ENCODE measurements at places on chromosomes 11 and 22. TPM values are rescaled to one million over a fixed set of nuclear protein-coding genes. Genes with fewer than 3 reads are reported as not detected.

DNA sequence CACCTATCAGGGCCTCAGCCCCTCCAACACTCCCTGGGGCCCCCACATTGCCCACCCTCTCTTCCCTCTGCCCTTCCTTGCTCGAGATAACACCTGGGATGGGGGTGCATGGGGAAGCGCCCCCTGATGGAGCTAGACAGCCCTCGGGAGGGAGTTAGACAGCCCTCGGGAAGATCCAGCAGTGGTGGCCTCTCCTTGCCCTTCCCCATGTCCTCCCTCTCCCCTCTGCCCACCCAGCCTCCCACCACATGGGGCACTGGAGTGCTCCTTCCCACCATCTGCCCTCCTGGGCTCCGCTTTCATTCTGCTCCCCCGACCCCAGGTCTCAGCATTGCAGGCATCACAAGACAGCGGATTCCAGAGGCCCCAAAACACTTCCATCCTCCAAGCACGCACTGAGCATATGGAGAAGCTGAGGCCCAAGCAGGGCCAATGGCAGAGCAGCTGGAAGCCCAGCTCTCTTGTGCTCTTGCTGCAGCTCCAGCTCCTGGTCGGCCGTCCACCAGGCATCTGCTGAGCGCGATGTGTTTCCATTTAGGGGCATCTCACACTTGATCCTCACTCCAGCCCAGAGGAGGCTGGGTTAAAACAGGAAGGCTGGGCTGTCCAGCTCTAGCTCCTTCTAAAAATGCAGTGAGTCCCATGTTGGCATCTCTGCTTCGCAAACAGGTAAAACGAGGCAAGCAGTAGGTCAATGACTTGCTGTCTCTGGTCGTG lies 65.6 kb downstream of the IGLL1 start:
- no peak overlapping the region for H3K4me3 ChIP-seq
- H3K36me3 ChIP-seq = no peaks in the 10 kb centered on the region
- no peaks in the 10 kb centered on the region for H3K4me1 ChIP-seq
- no peak for DNase-seq
- H3K27ac ChIP-seq = no peak overlapping the region
- H3K27me3 ChIP-seq = no peaks in the 10 kb centered on the region

DNA sequence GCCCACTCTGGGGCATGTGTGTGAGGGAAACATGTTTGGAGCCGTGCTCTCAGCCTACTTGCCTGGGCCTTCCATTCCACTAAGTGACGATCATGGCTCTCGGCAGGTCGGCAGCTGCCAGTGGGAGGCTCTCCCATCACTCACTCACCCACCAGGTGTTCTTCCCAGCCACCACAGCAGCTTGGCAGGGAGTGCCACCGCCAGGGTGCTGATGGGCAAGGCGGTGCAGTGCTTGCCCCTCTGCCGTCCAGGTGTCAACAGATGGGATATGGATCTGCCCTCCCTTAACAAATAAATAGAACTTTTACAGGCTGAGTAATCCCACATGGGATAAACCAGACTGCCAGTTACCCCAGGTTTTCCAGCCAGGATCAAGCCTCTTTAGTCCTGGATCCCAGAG lies 205.5 kb upstream of the TMEM45B start:
- DNase-seq = no peak
- no peaks in the 10 kb centered on the region for H3K4me1 ChIP-seq
- H3K36me3 ChIP-seq = no peaks in the 10 kb centered on the region
- no peak overlapping the region for H3K27ac ChIP-seq
- H3K4me3 ChIP-seq = no peak overlapping the region
- no peaks in the 10 kb centered on the region for H3K27me3 ChIP-seq

DNA sequence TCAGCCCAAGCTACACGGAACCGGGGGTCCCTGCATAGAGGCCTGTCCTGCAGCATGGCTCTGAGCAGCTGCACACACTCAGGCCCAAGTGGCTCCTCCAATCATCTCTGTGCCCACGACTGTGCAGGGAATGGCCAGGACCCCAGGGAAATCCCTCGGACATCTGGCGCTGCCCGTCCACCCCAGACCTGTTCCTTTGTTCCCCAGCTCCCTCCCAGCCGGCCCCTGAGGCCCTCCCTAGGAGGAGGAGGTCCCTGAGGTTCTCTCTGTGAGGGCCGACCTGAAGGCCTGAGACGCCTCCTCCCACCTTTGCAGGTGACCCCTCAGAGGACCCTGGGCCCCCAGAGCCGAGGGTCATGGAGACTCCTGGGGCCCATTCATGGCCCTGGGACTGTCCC lies 1.1 kb downstream of the MLC1 start:
- DNase-seq = no peak
- no peaks in the 10 kb centered on the region for H3K36me3 ChIP-seq
- no peak overlapping the region for H3K27ac ChIP-seq
- H3K4me3 ChIP-seq = no peak overlapping the region

- H3K27me3 ChIP-seq = no peaks in the 10 kb centered on the region
- peaks cover 10% of the 10 kb centered on the region for H3K4me1 ChIP-seq
- DNase-seq = peak; percentile 58
- no peaks in the 10 kb centered on the region for H3K36me3 ChIP-seq
- no peak overlapping the region for H3K27ac ChIP-seq
Observed at GRCh38 chr22:37777122-37777687, 30.5 kb upstream of the GCAT start.

DNA sequence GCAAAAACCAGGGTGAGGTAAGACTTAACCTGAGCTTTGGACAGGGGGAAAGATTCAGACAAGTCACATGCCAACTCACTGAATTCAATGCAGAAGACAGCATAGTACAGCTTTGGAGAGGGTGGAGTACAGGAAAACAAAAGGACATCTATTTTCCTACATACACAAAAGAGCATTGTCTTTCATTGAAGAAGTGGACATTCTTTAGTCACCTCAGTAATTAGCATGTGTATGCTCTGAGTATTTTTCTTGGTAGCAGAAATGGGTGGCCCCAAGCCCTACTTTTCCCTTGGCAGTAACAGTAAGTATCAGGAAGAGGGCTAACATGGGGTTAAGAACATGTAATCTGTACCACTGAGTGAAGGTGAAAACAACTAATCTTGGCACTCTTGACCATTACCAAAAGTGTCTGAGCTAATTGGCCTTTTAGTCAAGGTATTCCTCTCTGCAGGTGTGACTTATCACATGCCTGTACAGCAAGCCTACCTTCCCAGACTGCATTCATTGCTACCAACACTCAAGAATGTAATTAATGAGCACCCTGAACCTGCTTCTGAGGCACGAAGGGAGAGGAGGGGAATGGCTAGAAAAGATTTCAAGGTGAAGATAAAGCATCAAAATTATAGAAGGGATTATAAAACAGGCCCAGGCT lies 33.9 kb downstream of the SYTL2 start:
- H3K4me3 ChIP-seq = no peak overlapping the region
- no peaks in the 10 kb centered on the region for H3K27me3 ChIP-seq
- no peak for DNase-seq
- peaks cover 4% of the 10 kb centered on the region for H3K4me1 ChIP-seq
- H3K36me3 ChIP-seq = no peaks in the 10 kb centered on the region
- H3K27ac ChIP-seq = no peak overlapping the region

GRCh38 chr11:30825723-30826122 lies 239.6 kb upstream of the MPPED2 start:
- H3K4me1 ChIP-seq = peaks cover 7% of the 10 kb centered on the region
- no peak for DNase-seq
- H3K4me3 ChIP-seq = no peak overlapping the region
- no peak overlapping the region for H3K27ac ChIP-seq
- no peaks in the 10 kb centered on the region for H3K36me3 ChIP-seq

- H3K27me3 ChIP-seq = no peaks in the 10 kb centered on the region
- no peak overlapping the region for H3K27ac ChIP-seq
- no peak overlapping the region for H3K4me3 ChIP-seq
- H3K36me3 ChIP-seq = no peaks in the 10 kb centered on the region
- no peak for DNase-seq
Observed at GRCh38 chr22:43349636-43350035, 6.5 kb upstream of the SCUBE1 start.

DNA sequence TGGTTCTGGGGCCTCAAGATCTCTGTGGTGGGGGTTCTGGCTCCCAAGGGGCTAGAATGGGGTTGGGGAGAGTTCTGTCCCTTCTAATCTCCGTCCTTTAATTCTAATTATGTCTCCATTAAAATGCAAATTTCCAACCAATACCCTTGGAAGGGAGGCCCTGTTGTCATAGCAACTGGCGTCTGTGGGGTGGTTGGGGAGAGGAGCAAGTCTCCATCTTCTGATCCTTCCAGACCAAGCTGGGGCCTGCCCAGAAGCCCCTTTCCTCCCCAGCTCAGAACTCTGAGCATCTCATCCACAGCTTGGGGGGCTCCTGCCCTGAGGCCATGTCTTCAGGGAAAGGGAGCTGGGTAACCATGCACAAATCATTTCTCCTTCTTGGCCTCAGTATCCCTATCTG lies 5.4 kb upstream of the RPS19BP1 start:
- DNase-seq = no peak
- H3K36me3 ChIP-seq = no peaks in the 10 kb centered on the region
- no peak overlapping the region for H3K4me3 ChIP-seq
- H3K27me3 ChIP-seq = no peaks in the 10 kb centered on the region
- no peaks in the 10 kb centered on the region for H3K4me1 ChIP-seq

DNA sequence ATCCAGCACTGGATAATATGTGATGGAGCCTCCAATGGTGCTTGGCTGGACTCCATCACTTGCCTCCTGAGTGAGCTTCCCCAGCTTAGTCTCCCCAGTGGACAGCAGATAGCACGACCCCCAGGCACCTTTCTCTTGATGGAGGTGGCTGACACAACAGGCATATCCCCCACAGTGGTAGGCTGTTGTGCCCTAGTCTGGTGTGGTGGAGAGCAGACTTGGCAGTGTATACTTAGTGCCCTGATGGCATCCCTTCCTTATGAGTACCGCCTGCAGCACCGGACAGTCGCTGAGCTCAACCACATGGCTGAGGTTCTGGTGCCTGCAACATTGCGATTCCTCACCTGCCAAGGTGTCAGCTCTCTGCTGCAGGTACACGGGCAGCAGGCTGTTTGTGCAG lies 50.1 kb downstream of the DNHD1 start:
- H3K4me1 ChIP-seq = no peaks in the 10 kb centered on the region
- no peak overlapping the region for H3K4me3 ChIP-seq
- H3K27ac ChIP-seq = no peak overlapping the region
- no peak for DNase-seq

GRCh38 chr11:120547811-120548681 lies 36.5 kb downstream of the GRIK4 start:
- peak; percentile 93 for DNase-seq
- no peak overlapping the region for H3K27ac ChIP-seq
- H3K4me3 ChIP-seq = no peak overlapping the region
- H3K4me1 ChIP-seq = peaks cover 24% of the 10 kb centered on the region
- no peaks in the 10 kb centered on the region for H3K36me3 ChIP-seq
- no peaks in the 10 kb centered on the region for H3K27me3 ChIP-seq

- H3K36me3 ChIP-seq = no peaks in the 10 kb centered on the region
- no peak for DNase-seq
- peaks cover 5% of the 10 kb centered on the region for H3K4me1 ChIP-seq
- H3K27me3 ChIP-seq = no peaks in the 10 kb centered on the region
Observed at GRCh38 chr22:27776650-27776958, 25.0 kb downstream of the MN1 start.

GRCh38 chr11:61654397-61654829 lies 25.8 kb upstream of the DAGLA start:
- H3K36me3 ChIP-seq = no peaks in the 10 kb centered on the region
- no peaks in the 10 kb centered on the region for H3K4me1 ChIP-seq
- DNase-seq = no peak
- no peak overlapping the region for H3K27ac ChIP-seq
- H3K4me3 ChIP-seq = no peak overlapping the region

DNA sequence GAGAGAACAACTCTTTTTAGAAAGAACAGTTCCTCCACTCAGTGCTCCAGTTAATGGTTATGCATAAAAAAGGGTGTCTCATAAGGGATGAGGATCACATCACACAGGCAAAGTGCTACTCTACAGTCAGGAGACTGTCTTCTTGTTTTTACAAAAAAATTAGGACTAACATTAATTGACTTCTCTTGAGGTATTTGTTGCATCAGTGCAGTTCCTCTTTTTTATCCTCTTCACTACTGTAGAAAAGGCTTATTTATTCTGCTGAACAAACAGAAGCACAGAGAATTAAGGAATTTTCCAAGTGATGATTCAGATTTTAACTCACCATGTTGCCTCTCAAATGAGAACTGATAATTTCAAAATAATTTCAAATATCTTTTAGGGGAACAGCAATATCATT lies 1.9 kb downstream of the MMP8 start:
- H3K36me3 ChIP-seq = no peaks in the 10 kb centered on the region
- H3K27me3 ChIP-seq = no peaks in the 10 kb centered on the region
- no peak overlapping the region for H3K4me3 ChIP-seq
- no peak overlapping the region for H3K27ac ChIP-seq

GRCh38 chr22:25546751-25547150 lies 17.7 kb upstream of the GRK3 start:
- no peak overlapping the region for H3K4me3 ChIP-seq
- no peak for DNase-seq
- H3K36me3 ChIP-seq = no peaks in the 10 kb centered on the region
- no peaks in the 10 kb centered on the region for H3K27me3 ChIP-seq
- no peaks in the 10 kb centered on the region for H3K4me1 ChIP-seq
- H3K27ac ChIP-seq = no peak overlapping the region

DNA sequence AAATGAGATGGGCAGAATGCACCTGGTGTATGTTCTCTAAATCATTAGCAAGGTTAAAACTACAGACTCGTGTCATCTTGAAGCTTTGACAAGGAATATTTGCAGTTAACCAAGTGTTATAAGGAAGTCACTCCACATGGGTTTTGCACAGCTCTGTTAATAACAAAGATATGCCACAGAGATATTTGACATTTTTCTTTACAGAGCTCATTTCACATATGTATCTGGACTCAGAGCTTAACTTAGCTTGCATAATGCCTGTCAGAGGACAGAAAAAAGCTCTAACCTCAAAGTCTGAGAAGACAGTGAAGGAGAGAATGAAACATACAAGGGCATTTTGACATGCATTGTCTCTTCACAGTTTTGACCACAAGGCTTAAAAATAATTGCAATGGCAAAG lies 105.5 kb downstream of the C11orf87 start:
- no peaks in the 10 kb centered on the region for H3K27me3 ChIP-seq
- no peak overlapping the region for H3K27ac ChIP-seq
- no peaks in the 10 kb centered on the region for H3K4me1 ChIP-seq
- no peaks in the 10 kb centered on the region for H3K36me3 ChIP-seq

- no peaks in the 10 kb centered on the region for H3K27me3 ChIP-seq
- DNase-seq = no peak
- H3K4me3 ChIP-seq = no peak overlapping the region
- H3K4me1 ChIP-seq = no peaks in the 10 kb centered on the region
Observed at GRCh38 chr11:100964435-100964834, 165.2 kb downstream of the PGR start.

- H3K27ac ChIP-seq = no peak overlapping the region
- H3K36me3 ChIP-seq = no peaks in the 10 kb centered on the region
Observed at GRCh38 chr11:86984701-86985100, 29.5 kb upstream of the FZD4 start.

- DNase-seq = no peak
- no peaks in the 10 kb centered on the region for H3K4me1 ChIP-seq
- H3K36me3 ChIP-seq = no peaks in the 10 kb centered on the region
Observed at GRCh38 chr11:75149766-75150465, 991 bp upstream of the SLCO2B1 start.

NAA40 gene
- polyA plus RNA-seq = 7.6 TPM

RIC3 gene
- polyA plus RNA-seq = 10.6 TPM

TMEM121B gene
- 0.67 TPM for polyA plus RNA-seq

CASP5 gene
- polyA plus RNA-seq = 0.40 TPM

DMC1 gene
- 2.1 TPM for polyA plus RNA-seq

TMX2 gene
- polyA plus RNA-seq = 130 TPM

NLRP14 gene
- polyA plus RNA-seq = 0.08 TPM

PKDREJ gene
- polyA plus RNA-seq = 0.12 TPM

MYO7A gene
- 4.8 TPM for polyA plus RNA-seq
